ENCODE measurements at places on chromosomes 6 and 20. TPM values are rescaled to one million over a fixed set of nuclear protein-coding genes. Genes with fewer than 3 reads are reported as not detected.

DNA sequence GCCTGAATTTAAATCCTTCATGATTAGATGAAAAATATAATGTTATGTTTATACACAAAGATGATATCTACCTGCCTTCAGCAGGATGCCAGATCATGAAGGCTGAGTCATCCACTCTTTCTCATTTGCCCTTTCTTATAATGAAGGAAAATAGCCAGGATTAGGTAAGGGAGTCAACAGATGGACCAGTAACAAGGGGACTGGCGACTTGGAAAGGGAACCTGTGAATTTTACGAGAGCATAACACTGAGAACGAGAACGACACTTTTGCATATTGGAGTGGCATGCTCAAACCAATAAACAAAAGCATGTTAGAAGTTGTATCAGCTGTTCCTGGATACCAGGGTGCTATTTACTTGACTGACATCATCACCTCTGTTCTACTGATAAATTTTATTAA is 154.0 kb downstream of the LAMP5 start:
- no peak for DNase-seq

GRCh38 chr20:30892541-30893345 is 364.7 kb upstream of the DEFB115 start:
- DNase-seq, result no peak

DNA sequence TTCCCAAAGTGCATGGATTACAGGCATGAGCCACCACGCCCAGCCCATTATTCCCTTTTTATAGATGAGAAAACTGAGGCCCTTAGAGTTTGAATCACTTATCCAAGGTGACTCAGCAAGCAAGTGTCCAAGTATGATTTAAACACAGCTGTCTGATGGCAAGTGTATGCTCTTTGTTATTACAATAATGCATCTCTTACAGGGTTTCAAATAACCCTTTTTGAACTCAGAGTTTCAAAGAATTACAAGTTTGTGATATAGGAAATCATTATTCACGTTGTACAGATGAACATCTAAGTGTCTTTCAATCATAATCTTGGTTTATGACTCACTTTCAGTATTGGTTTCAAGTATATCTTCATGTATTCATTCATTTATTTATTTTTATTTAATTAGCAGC is 63.0 kb downstream of the CD83 start:
- no peak for DNase-seq

DNA sequence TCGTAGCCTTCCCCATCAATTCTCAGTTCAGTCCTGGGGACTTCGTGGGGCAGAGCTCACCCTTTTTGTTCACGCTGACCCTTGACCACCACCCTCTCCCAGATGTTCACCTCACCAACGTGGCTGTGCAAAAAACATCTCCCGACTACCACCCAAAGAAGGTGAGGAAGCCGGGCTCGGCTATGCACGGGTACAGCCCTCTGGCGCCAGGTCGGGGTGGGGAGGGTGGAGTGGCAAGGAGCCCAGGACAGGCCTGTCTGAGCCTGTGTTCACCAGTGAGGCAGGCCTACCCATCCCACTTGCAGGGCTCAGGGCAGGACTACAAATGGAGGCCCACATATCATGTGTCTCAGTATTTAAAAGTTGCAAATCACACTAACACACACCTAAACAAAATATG is 18.1 kb downstream of the PDRG1 start:
- no peak for DNase-seq

GRCh38 chr6:148518511-148519156 is 176.0 kb downstream of the SASH1 start:
- DNase-seq, result no peak

GRCh38 chr20:46709459-46710152 is at the start of gene SLC2A10:
TSS of gene SLC2A10 (plus strand) at chr20:46709649. CDS start at chr20:46709737, 88 bp downstream.
- no peak for DNase-seq

GRCh38 chr6:128131566-128131965 is 230.7 kb upstream of the THEMIS start:
- DNase-seq, result no peak

GRCh38 chr20:59645761-59646171 is 41.4 kb downstream of the PHACTR3 start:
- peak; percentile 81 for DNase-seq

DNA sequence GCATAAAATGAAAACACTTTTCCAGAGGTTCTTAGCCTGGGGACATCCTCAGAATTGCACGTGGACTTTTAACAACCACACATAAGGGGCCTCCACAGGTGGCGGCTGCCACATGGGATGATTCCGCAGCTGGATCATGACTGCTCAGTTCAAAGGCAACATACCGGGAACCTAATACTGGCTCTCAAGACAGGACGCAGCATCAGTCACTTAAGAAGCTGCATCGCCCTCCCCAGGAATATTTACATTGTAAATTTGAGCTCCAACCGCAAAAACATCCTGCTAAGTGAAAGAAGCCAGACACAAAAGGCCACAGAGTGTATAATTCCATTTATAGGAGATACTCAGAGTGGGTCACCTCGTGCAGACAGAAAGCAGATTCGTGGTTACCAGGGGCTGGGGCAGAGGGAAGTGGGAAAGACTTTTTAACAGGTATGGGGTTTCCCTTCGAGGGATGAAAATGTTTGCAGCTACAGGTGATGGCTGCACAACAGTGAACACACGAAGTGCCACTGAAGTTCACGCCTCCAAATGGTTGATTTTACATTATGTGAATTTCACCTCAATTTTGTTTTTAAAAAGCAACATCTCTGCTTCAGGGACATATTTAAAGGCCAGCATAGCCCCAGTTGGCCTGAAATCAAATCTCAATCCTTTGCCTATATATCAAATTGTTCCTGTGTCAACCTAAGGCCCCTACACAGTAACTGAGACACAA is 141.5 kb downstream of the BMP7 start:
- DNase-seq, result no peak

- DNase-seq, result no peak
Observed at GRCh38 chr6:90226257-90226656, 70.4 kb downstream of the BACH2 start.

DNA sequence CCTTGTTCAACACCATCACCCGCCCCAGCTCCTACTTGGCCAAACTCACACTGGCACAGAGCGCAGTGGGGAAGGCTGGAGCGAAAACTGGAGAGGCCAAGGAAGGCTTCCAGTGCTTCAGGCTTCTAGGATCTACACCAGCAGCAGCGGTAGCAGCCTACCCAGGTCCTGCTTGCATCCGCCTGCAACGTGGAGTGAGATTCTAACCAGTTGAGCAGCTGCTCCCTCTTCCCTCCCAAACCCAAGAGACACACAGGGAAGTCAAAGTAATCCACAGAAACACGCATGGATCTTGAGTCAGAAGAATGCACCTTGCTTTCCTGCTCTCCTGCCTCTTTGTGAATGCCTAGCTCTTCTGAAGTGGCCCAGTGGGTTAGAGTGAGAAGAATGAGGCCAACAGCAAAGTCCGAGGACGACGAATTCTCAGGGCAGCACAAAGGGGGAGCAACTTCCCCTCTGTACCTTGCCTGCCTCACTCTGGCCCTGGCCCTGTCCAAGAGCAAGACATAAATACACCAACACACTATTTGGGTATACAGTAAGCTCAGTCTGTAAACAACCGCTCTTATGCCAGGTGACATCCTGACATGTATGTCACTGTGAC is 95.9 kb upstream of the FOXQ1 start:
- peak; percentile 89 for DNase-seq

The TFAP2A gene
- 1.3 TPM for total RNA-seq

The VSX1 gene
- not detected for total RNA-seq

The SNHG17 gene
- 12.8 TPM for total RNA-seq

The NKAIN4 gene
- total RNA-seq, result 0.45 TPM

All from esophagus muscularis mucosa (tissue), 4 donors.